ENCODE measurements at places on chromosomes 16 and 17.
A peak's percentile ranks its signal among the peaks of the same experiment; 100 is the strongest.

GRCh38 chr17:37791447-37792399 lies 46.9 kb upstream of the HNF1B start:
- no peak for DNase-seq

- no peak for DNase-seq
Observed at GRCh38 chr16:11118479-11118878, 137.5 kb downstream of the SOCS1 start.

DNA sequence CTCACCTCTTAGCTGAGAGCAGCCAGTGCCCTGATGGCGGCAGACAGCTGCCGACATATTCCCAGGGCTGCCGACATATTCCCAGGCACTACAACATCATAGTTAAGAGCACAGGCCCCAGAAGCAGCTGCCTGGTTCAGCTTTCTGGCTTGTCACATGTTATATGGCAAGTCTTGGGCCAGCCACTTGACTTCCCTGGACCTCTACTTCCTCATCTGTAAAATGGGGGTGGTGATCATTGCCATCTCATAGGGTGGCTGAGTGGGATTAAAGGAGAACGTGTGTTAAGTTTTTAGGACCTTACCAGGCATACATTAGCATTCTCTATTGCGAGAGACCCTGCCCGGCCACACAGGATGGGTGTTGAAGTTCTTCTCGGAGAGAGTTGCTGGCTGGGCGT lies 19.1 kb downstream of the CDIPT start:
- no peak for DNase-seq

- no peak for DNase-seq
Observed at GRCh38 chr17:81413497-81414135, 18.4 kb downstream of the BAHCC1 start.

GRCh38 chr17:57562184-57562698 lies 182.9 kb downstream of the CCDC182 start:
- DNase-seq = no peak

DNA sequence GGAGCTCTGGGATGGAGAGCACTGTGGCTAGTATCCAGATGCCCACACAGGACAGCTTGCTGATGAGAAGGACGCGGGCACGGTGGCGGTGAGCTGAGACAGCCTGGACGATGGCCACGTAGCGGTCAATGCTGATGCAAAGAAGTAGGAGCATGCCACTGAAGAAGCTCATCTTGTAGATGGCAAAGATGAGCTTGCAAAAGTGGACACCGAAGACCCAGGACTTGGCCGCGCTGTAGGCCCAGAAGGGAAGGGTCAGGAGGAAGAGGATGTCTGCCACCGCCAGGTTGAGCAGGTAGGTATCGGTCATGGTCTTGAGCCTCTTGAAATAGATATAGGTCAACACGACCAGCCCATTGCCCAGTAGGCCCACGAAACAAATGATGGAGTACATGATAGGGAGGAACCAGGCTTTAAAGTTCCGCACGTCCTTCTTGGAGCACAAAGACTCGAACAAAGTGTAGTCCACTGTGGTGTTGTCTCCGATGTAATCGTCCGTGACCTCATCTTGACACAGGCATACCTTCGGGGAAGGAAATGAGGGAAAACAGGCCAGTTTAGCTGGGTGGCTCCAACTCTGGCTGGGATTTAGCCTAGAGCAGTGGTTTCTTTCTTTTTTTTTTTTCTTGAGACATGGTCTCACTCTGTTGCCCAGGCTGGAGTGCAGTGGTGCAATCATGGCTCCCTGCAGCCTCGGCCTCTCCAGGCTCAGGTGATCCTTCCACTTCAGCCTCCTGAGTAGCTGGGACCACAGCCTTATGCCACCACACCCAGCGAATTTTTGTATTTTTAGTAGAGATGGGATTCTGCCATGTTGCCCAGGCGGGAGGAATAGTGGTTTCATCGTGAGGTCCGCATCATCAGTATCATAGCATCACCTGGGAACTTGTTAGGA lies 9.7 kb downstream of the CCR7 start:
- no peak for DNase-seq

DNA sequence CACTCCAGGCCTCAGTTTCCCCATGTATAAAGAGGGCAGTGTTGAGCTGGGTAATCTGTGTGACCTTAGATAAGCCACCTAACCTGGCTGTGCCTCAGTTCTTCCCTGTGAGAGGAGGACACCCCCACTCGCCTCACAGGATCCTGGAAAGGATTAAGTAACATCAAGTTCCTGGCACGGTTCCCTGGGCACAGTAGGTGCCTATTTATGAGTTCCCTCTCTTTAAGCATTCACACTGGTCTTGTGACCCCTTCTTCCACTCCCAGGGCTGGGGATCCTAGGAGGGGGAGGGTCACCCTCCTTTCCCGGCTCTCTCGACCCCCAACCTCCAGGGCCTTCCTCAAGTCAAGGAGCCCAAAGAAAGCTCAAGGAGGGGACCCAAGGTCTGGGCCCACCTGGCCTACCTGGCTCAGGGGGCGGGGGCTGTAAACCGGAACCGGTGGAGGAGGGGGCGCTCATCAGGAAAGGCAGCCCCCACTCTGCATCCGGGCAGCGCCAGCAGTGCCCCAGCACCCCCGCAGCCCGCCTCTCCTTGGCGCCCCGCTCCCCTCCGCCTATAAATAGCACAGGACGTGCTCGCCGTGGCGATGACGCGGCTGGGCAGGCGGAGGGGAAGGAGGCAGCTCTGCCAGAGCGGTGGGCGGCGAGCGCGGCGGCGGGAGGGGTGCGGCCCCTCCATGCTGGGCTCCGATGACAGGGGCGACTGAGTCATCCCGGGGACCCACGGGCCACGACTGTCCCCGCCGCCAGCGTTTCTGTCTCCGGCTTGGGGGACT lies 9.4 kb downstream of the RPL19 start:
- DNase-seq = peak; percentile 72

DNA sequence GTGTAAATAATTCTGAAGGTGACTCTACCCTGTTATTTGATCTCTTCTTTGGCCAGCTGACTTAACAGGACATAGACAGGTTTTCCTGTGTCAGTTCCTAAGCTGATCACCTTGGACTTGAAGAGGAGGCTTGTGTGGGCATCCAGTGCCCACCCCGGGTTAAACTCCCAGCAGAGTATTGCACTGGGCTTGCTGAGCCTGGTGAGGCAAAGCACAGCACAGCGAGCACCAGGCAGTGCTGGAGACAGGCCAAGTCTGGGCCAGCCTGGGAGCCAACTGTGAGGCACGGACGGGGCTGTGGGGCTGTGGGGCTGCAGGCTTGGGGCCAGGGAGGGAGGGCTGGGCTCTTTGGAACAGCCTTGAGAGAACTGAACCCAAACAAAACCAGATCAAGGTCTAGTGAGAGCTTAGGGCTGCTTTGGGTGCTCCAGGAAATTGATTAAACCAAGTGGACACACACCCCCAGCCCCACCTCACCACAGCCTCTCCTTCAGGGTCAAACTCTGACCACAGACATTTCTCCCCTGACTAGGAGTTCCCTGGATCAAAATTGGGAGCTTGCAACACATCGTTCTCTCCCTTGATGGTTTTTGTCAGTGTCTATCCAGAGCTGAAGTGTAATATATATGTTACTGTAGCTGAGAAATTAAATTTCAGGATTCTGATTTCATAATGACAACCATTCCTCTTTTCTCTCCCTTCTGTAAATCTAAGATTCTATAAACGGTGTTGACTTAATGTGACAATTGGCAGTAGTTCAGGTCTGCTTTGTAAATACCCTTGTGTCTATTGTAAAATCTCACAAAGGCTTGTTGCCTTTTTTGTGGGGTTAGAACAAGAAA lies 5.1 kb downstream of the STH start:
- no peak for DNase-seq

DNA sequence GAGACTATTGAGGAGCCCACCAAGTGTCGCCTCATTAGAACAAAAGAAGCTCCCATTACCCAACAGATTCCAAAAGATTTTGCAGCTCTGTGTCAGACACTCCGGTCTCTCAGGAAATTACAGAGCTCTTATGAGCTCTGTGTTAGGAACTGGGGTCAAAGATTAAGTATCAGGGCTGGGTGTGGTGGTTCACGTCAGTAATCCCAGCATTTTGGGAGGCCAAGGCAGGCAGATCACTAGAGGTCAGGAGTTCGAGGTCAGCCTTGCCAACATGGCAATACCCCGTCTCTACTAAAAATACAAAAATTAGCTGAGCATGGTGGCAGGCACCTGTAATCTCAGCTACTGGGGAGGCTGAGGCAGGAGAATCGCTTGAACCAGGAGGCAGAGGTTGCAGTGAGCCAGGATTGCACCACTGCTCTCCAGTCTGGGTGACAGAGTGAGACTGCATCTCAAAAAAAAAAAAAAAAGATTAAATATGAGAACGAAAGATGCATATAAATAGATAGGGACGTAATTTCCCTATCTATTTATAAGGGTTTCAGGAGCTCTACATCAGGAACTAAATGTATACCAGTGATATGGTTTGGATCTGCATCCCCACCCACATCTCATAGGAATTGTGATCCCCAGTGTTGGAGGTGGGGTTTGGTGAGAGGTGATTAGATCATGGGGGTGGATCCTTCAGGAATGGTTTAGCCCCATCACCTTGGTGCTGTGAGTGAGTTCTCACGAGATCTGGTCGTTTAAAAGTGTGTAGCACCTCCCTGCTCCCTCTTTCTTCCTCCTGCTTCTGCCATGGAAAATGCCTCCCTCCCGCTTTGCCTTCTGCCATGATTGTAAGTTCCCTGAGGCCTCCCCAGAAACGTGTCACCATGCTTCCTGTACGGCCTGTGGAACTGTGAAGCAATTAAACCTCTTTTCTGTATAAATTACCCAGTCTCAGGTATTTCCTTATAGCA lies 111.4 kb downstream of the PRKCA start:
- DNase-seq = no peak

DNA sequence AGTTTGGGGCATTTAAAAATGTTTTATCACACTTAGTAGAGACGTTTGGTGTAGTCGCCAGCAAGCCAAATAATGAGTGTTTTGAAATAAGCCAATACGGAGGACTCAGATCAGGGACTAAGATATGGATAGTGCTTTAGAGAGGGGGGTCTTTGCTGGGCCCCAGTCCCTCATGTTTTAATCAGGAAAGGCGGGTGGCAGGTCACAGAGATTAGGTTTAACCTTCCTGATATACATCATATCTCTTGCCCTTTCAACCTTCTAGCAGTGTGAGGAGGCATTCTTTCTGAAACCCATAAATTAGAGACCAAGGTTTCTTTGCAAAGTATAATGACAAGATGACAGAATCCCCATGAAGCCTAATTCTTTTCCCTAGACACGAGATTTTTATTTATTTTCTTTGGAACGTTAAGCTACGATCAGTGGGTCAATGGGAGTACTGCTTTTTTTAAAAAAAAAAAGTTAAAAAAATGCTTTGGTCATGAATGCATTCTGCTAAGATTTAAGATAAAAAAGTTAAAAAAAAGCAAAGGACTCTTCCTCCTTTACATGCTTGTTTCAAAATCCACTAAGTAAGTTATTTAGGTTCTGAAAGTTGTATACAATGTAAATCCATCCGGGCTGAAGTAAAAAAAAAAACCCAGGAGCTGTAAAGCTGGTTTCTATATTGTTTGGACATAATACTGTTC lies 572.1 kb upstream of the SALL1 start:
- DNase-seq = no peak

GRCh38 chr17:35068249-35068648 lies 4.7 kb upstream of the RFFL start:
- DNase-seq = no peak

- DNase-seq = no peak
Observed at GRCh38 chr17:36861531-36861930, 75.7 kb upstream of the LHX1 start.

DNA sequence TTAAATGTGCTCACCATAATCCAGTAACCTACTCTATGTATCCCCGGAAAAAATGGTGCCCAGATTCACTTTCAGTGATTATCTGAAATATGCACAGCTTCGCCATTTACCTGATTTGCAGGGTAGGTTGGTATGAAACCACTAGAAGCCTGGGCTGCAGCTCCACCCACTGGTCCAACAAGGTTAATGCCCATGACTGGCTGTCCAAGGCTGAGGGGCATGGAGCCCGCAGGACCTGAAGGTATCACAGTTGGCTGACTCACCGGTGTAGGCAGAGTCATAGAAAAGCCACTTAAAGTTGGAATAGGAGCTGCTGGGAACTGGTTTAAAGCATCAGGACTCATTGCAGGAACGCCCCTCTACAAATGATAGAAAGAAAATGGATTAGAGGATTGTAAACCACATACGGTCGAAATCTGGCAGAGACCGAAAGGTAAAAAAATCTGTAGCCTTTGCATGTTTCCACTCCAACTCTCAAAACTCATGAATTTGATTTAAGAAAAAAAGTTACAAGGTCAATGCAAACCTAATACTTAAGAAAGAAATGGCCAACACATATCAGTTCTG lies 38.6 kb downstream of the SYNRG start:
- DNase-seq = peak; percentile 12

DNA sequence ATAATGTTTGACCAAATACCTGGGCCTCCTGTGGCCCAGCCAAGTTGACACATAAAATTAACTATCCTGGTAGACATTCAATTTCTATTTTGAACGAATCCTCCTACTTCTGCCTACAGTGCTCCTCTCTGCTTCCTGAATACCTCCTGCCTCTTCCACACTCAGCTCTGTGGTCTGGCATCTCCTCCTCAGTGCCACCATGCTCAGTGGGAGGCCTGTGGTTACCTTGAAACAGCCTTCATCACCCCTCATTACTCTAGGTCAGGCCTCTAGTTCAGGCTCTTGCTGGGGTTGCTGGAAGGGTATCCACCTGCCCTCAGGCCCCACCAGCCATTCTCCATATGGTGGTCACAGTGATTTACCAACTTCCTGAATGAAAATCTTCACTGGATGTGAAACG lies 5.1 kb downstream of the LYRM9 start:
- DNase-seq = no peak

DNA sequence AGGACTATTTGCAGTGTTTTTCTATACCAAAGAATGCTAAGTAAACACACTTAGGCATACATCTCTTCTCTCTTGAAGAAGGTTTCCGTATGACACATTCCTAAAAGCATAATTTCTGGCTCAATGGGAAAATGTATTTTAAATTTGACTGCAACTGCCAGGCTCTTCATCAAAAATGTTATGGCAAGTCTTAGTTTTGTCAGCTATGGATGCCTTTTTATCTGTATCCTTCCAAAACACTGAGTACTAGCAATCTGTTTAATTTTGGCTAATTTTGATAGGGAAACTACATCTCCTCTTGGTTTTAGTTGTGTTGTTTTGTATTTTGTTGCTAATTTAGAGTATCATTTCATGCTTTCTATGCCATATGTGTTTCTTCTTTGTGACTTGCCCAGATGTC lies 35.4 kb downstream of the MRPS23 start:
- no peak for DNase-seq

GRCh38 chr16:27053996-27054395 lies 12.7 kb upstream of the C16orf82 start:
- no peak for DNase-seq

DNA sequence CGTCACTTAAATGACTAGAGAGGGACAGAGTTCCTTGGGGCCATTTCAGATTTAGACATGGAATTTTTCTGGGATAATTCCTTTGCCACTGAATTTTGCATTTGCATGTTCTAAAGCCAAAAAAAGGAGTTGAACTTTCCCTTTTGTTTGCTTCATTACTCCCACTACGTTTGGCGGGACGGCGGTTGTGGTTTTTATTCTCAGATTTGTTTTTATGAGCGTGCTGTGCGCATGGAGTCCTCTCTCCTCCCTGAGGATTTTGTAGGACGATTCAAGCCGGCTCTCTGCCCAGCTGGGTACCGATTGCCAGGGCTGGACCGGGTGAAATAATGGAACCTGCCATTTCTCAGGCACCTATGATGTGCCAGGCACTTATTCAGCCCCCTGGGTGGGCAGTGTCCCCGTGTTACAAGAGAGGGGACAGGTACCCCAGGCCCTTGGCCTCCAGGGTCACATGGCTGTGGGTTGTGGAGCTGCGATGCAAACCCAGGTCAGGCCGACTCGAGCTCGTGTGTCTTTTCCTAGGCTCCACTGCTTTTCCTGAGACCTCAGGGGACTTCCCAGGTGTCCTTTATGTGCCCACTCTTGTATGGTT lies 18.8 kb downstream of the CMIP start:
- DNase-seq = no peak

- no peak for DNase-seq
Observed at GRCh38 chr16:10729104-10730048, 14.3 kb upstream of the NUBP1 start.
